ENCODE measurements at places on chromosomes 11 and 22.

GRCh38 chr11:4068962-4069361 is 25.6 kb upstream of the RRM1 start:
- H3K27ac ChIP-seq, result no peak overlapping the region
- no peaks in the 10 kb centered on the region for H3K27me3 ChIP-seq
- peaks cover 11% of the 10 kb centered on the region for H3K4me1 ChIP-seq
- H3K36me3 ChIP-seq, result no peaks in the 10 kb centered on the region
- no peak overlapping the region for H3K4me3 ChIP-seq

- H3K4me3 ChIP-seq, result no peak overlapping the region
- H3K36me3 ChIP-seq, result no peaks in the 10 kb centered on the region
- H3K27ac ChIP-seq, result no peak overlapping the region
- DNase-seq, result no peak
- H3K4me1 ChIP-seq, result no peaks in the 10 kb centered on the region
Measured at GRCh38 chr11:111459506-111460270, 52.5 kb downstream of the BTG4 start.

DNA sequence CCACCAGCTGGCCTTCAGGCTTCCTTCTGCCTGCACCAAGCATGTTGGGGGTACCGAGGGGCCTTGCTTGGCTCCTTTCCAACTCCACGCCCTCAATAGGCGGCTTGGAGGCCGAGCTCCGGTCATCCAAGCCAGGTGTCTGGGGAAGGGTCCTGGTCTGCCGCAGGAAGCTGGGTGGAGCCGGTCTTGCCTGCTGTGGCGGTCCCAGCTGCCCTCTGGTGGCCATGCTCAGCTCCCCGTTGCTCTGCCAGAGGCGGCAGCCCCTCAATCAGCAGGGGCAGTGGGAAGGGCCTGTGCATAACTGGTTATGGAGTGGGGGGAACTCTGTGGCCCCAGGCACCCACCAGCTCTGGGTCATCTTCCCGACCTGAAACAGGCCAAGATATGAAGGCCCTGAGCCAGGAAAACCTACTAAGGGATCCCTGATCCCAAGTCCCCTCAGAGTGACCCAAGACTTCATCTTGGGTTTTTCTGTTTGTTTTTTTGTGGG is 3.2 kb downstream of the ARVCF start:
- H3K4me1 ChIP-seq, result no peaks in the 10 kb centered on the region
- H3K27ac ChIP-seq, result no peak overlapping the region
- no peak overlapping the region for H3K4me3 ChIP-seq
- no peak for DNase-seq

DNA sequence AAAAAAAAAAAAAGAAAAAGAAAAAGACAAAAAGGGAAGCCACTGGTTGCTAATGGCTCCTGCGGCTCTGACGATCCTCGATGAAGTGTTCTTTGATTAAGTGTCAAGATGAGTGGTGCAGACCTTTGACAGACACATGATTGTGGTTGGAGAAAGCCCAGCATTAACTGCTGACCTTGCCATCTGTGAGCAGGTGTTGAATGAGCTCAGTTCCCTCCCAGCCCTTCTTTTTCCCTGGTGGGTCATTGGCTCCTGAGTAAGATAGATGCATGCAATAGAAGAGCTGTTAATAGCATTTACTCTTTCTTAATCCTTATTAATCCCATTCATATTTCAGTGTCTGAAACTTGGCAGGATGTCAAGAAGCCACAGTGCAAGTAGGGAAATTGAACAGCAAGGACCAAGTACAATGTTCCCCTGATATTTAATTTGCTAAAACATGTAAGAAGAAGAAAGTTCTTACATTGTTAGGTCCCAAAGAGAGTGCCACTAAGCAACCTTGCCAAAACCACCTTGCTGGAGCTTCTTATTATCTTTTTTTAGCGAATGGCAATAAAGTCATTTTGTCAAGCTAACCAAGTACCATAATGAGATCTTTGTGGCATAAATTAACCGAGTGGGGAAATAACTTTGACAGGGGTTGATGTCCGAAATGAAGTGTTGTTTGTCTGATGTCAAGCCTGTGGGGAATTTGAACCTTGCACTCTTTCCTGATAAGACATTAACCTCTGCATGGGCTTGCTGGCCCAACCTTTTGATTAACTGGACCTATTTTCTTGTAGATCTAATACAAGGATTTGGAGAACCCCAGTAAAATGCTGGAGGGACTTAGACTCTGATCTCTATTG is 113.7 kb downstream of the PTPRJ start:
- peaks cover 7% of the 10 kb centered on the region for H3K4me1 ChIP-seq
- H3K27ac ChIP-seq, result no peak overlapping the region
- H3K4me3 ChIP-seq, result no peak overlapping the region
- DNase-seq, result no peak
- H3K27me3 ChIP-seq, result no peaks in the 10 kb centered on the region

GRCh38 chr11:726278-727220 is 20.5 kb downstream of the EPS8L2 start:
- peaks cover 26% of the 10 kb centered on the region for H3K4me1 ChIP-seq
- H3K4me3 ChIP-seq, result no peak overlapping the region
- no peaks in the 10 kb centered on the region for H3K36me3 ChIP-seq
- H3K27ac ChIP-seq, result peak overlapping the region; percentile 63

DNA sequence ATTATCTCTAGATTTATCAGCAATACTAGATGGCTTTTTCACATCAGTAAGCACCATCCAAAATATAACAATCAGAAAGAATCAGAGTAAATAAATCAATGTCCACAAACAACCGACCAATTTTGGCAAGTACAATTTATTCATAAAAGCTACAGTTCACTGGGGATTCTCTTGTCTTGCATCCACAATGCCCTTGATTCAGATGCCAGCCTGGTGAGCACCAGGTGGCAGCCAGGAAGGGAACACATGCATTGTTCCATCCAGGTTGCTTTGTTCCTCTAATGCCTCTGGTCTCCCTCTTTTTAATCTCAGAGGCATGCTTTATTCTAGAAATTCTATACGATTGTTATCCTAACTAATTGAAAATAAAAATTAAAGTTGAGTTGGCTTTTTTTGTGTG is 242.1 kb upstream of the KIRREL3 start:
- H3K27me3 ChIP-seq, result no peaks in the 10 kb centered on the region
- no peaks in the 10 kb centered on the region for H3K36me3 ChIP-seq
- no peak for DNase-seq
- H3K27ac ChIP-seq, result no peak overlapping the region

DNA sequence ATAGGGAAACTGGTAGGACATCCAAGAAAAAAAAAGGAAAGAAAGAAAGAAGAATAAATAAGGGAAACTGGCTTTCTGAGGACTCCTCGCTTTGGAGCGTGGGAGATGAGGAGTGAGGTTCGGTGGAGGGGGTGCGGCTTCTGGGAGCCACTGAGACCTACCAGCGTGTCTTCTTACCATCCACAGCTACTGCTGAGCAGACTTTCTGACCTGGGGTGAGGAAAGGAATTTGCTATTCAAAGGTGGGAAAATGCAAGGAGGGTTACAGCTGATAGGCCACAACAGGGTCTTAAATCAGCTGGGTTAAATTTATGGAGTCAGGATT is 488 bp upstream of the SELENOM start:
- H3K4me3 ChIP-seq, result no peak overlapping the region
- H3K36me3 ChIP-seq, result no peaks in the 10 kb centered on the region
- peaks cover 16% of the 10 kb centered on the region for H3K4me1 ChIP-seq
- DNase-seq, result no peak
- H3K27me3 ChIP-seq, result no peaks in the 10 kb centered on the region

GRCh38 chr22:28208036-28208435 is 289.0 kb upstream of the PITPNB start:
- H3K27ac ChIP-seq, result no peak overlapping the region
- no peaks in the 10 kb centered on the region for H3K36me3 ChIP-seq
- no peaks in the 10 kb centered on the region for H3K4me1 ChIP-seq
- H3K27me3 ChIP-seq, result no peaks in the 10 kb centered on the region

- H3K4me3 ChIP-seq, result no peak overlapping the region
- H3K36me3 ChIP-seq, result no peaks in the 10 kb centered on the region
- no peak for DNase-seq
- no peak overlapping the region for H3K27ac ChIP-seq
Measured at GRCh38 chr11:69657911-69658625, 17.1 kb downstream of the LTO1 start.

DNA sequence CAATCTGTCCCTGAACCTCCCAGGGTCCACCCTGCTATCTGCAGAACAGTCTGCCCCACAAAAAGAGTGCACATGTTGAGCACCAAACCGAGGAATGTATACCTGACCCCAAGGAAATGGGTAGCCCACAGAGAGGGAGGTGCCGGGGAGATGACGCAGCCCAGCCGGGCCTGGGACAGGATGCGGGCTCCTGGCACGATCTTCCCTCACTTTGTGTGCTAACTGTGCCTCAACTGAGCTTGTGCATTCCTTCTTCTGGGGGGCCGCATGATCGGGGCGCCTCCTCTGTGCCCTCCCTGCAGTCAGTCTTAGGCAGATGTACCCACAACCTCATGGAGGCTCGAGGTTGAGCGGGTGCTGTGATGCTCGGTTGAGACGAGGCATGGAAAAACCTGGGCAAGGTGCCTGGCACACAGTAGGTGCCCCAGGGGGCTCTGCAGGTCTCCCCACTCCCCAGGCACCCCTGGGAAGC is 2.4 kb downstream of the GAS2L1 start:
- H3K4me1 ChIP-seq, result peaks cover 45% of the 10 kb centered on the region
- no peaks in the 10 kb centered on the region for H3K36me3 ChIP-seq
- peak overlapping the region; percentile 70 for H3K27ac ChIP-seq
- H3K4me3 ChIP-seq, result peak overlapping the region; percentile 3
- peaks cover 3% of the 10 kb centered on the region for H3K27me3 ChIP-seq

DNA sequence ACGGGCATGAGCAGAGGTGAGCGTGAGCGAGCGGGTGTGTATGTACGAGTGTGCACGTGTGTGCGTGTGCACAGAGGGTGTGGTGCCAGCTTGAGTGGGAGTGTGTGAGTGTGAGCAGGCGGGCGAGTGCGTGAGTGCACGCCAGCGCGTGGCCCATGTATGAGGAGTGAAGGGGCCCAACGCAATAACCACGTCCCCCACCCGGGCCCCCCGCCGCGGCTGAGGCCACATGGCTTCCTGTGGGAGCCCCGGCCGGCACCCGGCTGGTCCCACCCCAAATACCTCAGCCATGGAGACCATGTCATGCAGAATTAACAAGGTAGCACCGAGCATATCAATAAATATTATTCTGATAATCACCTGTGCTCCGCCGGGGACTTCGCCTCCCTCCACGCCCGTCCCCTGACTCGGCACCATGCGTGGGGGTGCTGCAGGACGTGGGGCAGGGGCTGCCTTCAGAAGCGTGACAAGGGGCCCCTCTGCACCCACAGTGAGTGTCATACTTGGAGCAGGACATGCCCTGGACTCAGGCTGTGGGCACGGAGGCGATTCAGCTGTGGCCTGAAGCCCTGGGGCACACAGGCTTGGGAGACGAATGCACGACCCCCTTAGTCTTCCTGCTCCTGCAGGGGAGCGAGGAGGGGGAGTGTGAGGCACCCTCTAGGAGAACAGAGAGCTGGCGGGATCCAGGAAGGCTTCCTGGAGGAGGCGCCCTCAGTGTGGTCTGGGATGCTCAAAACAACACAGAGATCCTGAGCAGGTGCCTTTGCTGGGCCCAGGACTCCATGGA is 5.6 kb upstream of the TRABD start:
- DNase-seq, result no peak
- no peak overlapping the region for H3K4me3 ChIP-seq
- H3K27me3 ChIP-seq, result peaks cover 11% of the 10 kb centered on the region
- no peaks in the 10 kb centered on the region for H3K36me3 ChIP-seq
- no peak overlapping the region for H3K27ac ChIP-seq

DNA sequence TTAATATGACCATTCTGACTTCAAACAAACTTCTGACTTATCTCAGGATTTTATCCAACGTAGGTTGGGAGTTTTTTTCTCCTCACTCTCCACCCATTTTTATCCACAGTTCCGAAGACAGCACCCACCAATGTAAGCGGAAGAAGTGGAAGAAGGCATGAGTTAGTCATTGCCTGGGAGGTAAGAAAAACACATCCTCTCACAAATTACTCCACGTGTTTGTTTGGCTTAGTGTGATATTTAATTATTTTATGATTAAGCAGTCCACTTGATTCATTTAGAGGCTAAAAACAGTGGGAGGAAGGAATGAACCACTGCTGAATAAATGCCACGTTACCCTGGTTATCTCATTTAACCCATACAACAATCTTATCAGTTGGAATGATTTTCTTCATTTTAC is 389.6 kb upstream of the ARHGAP42 start:
- H3K27me3 ChIP-seq, result no peaks in the 10 kb centered on the region
- H3K27ac ChIP-seq, result no peak overlapping the region
- no peaks in the 10 kb centered on the region for H3K36me3 ChIP-seq
- no peak for DNase-seq
- no peak overlapping the region for H3K4me3 ChIP-seq

- no peaks in the 10 kb centered on the region for H3K36me3 ChIP-seq
- no peak overlapping the region for H3K27ac ChIP-seq
- H3K27me3 ChIP-seq, result no peaks in the 10 kb centered on the region
Measured at GRCh38 chr11:120912504-120912903, 111.4 kb upstream of the TBCEL start.

GRCh38 chr11:78040691-78041379 is 17.8 kb upstream of the KCTD14 start:
- peaks cover 24% of the 10 kb centered on the region for H3K4me1 ChIP-seq
- no peaks in the 10 kb centered on the region for H3K36me3 ChIP-seq
- H3K27ac ChIP-seq, result peak overlapping the region; percentile 77

DNA sequence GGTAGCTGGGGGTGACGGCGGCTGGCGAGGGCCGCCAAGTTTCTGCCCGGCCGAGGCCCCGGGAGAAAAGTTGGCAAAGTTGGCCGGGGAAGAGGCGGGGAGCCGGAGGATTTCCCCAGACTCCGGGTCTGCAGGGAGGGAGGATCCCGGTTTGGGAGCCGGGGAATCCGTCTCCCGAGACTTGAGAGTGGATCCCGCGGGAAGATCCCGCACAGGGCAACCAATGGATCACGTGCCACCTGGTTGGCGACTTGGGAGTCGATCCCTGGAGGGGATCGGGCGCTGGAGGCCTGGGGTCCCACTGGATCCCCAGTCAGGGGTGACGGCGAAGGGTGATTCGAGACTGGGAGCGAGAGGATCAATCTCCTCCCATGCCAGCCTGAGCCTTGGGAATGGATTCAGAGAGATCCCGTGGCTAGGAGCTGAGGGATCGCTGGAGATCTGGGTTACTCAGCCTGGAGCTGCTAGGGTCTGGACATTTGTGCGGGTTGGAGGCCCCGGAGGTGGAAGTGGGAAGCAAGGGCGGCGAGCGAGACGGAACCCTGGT is 394 bp downstream of the KIAA1671 start:
- DNase-seq, result peak; percentile 80
- H3K27ac ChIP-seq, result peak overlapping the region; percentile 87
- H3K36me3 ChIP-seq, result no peaks in the 10 kb centered on the region
- peak overlapping the region; percentile 56 for H3K4me3 ChIP-seq
- H3K4me1 ChIP-seq, result peaks cover 24% of the 10 kb centered on the region
- H3K27me3 ChIP-seq, result no peaks in the 10 kb centered on the region

Data from adrenal gland (tissue), 19 donors.